Foreskin keratinocyte (primary cell): ENCODE measurements at places on chromosomes 13 and 19.

- no peak for DNase-seq
Measured at GRCh38 chr13:78036841-78037240, 118.2 kb upstream of the EDNRB start.

DNA sequence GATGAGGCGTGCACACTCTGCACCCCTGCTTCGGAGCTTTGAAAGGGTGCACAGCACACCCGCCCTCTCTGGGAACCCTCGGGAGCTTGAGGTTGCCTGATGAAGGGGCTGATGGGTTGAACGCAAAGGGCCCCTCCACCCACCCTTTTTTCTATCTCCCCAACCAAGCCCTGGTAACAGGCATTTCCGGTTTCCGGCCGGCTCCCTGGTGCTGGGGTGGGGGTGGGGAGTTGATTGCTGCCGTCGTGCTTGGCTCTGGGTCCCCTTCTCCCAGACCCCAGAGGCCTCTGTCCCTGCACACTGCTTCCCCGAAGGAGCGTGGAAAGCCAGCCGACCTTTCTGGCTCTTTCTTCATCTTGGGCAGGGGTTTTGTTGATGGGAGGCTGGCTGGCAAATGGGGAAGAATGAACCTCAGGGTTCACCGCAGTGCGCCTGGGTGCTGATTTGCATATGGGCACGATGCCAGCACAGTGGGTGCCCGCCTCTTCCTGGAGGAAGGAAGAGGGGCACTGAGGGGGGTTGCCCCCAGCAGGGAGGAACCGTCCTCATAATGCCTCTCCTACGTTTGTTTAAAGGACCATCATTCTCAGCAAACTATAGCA, 29.1 kb downstream of the VAV1 start:
- peak; percentile 11 for DNase-seq

GRCh38 chr19:16342002-16342715, 17.5 kb downstream of the KLF2 start:
- no peak for DNase-seq

DNA sequence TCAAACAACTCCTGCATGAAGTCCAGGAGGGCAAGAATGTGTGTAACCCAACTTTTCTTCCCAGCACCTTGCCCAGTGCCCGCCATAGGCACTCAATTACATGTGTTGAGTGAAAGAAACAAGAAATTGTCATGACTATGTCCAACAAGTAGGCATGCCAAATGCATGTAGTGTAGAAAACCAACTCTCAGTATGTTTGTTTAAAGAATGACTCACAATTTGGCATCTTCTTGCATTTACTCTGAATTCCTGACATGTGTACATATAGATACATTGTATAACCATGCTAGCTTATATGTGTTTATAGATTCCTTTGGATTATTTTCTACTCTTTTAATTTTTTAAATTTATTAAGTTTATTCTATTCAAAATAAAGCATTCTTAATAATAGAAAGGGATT, 305.0 kb downstream of the EFNB2 start:
- DNase-seq = peak; percentile 55

DNA sequence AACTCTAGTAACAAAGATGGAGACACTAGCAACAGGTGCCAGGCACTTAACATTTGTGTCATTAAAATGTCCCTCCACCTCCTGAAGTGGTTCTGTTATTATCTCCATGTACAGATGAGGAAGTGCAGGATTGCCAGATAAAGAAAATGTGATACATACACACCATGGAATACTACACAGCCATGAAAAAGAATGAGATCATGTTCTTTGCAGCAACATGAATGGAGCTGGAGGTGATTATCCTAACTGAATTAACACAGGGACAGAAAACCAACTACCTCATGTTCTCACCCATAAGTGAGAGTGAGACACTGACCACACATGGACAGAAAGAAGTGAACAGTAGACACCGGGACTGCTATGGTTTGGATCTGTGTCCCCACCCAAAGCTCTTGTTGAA, 60.5 kb downstream of the ZNF557 start:
- DNase-seq = no peak

- DNase-seq = no peak
Measured at GRCh38 chr19:55635856-55636440, 4.9 kb upstream of the ZNF580 start.

- DNase-seq = no peak
Measured at GRCh38 chr13:30832377-30832776, 73.7 kb upstream of the MEDAG start.

GRCh38 chr13:76029088-76029487, 393.0 kb downstream of the LMO7 start:
- no peak for DNase-seq

DNA sequence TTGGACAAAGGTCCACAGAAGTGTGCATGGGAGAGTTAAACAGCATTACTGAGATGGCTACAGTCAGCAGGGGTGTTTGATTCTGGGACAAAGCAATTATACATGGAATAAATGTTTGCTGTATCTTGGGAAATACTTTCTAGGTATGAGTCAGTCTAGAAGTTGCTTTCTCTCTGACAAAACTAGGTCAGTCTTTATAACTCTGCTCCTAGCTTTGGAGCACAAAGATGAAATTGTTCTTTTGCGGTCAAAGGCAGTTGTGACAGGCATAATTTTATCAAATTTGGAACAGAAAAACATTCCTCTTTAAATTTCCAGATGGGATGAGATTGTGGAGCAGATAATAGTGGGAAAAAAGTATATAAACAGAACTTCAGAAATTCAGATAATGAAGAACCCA, 1045.4 kb upstream of the MIR17HG start:
- DNase-seq = peak; percentile 6

DNA sequence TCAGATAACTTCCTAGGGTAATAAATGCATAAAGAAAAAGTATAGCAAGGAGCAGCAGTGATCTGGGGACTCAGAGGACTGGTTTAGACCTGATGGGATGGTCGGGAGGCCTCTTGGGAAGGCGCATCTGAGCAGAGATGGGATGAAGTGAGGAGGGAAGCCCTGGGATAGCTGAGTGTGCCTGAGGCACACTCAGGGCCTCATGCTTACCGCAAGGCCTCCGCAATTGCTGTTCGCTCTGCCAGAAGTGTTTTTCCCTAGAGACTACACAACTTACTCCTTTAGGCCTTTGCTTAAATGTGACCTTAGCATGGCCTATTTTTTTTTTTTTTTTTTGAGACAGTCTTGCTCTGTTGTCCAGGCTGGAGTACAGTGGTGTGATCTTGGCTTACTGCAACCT, 4.1 kb upstream of the DLL3 start:
- no peak for DNase-seq

- DNase-seq = no peak
Measured at GRCh38 chr13:112690283-112690929, 568 bp downstream of the ATP11A start.

DNA sequence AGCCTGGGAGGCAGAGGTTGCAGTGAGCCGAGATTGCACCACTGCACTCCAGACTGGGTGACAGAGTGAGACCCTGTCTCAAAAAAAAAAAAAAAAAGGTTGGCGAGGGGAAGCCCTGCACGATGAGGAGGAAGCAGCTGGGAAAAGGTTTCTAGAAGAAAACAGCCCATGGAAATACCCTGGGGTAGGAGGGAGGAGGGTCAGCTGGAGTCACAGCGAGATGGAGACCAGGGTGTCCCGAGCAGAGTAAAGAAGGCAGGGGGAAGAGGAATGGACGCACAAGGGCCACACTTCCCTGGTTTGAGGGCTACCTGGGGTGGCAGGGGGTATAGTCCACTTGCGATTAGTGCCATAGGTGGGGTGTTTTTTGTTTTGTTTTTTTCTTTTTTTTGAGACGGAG, 6.4 kb downstream of the KANK3 start:
- DNase-seq = no peak

DNA sequence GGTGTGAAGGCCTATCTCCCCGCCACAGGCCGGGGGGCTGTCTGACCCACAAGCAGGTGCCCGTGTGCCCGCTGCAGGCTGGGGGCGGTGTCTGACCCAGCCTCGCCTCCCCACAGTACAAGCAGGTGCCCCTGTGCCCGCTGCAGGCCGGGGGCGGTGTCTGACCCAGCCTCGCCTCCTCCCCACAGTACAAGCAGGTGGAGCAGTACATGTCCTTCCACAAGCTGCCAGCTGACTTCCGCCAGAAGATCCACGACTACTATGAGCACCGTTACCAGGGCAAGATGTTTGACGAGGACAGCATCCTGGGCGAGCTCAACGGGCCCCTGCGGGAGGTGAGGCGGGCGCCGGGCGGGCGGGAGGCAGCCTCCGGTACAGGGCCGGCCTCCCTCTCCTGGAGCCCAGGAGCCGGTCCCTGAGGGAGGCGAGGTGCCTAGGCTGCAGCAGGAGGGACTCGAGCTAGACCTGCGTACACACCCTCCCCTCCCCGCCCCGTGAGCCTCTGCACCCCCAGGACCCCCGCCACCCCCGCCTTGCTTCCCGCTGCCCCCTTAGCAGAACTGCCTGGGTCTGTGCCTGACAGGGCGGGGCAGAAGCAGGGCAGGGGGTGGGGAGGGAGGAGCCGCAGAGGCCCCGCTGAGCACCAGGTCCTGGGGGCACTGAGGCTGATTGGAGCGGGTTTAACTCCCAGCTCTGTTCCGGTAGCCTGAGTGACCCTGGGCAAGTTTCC, 20.6 kb downstream of the HCN2 start:
- DNase-seq = no peak

DNA sequence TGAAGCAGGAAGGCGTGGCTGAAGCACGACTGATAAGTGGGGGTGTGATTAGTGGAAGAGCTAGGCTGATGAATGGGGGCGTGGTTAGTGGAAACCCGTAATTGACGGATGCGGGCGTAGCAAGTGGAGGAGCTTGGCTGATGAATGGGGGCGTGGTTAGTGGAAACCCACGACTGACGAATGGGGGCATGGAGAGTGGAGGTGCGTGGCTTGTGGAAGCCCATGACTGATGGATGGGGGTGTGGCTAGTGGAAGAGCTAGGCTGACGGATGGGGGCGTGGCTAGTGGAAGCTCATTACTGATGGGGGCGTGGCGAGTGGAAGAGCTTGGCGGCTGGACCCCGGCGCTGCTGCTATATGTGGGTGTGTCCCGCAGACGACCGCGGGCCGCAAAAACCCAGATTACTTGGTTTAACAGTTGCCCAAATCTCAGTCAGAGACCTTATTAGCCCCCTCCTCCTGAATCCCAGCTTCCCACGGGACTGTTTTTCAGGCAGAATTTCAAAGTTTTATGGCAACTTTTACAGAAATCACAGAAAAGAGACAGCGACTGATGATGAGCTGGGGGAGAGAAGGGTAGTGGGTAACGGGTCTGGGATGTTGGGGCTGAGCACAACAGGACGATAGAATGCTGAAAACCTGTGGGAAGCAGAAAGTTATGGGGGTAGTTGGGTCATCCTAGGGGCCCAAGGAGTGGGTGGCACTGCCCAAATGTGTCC, 9.0 kb upstream of the MEIS3 start:
- DNase-seq = peak; percentile 90
